ENCODE measurements at places on chromosomes 4 and X.

DNA sequence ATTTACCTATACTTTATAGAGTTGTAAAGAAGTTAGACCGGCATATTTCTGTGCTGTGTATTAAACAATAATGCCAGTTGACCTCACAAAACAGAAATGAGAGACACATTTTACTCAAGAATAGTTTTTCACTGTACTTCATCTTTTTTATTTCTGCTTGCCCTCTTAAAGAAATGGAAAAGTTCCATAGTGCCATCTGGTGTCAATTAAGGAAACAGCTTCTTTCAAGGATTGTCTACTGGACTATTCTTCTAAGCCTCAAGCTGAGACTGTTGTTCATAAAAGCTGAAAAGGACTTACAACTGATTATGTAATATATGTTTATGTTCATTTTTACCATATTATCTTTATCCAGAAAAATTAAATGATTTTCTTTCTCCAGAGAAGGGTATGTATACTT lies 1523.7 kb downstream of the ARAP2 start:
- peak; percentile 53 for DNase-seq

DNA sequence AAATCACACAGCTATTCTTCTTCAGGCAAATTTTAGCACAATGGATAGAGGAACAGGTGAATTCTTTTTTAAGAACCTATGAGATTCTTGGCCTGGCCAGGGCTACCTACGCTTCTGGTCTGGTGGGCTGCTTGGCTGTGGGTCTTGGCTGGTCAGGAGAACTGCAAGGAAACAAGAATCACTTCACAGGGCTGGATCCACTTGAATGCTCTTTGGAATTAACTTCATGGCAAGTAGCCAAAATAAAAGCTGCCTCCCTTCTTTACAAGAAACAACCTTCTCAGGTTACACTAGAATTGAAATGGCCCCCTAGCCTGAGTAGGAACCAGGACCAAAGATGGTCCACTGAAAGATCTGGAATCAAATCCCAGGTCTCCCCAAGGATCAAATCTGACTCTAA lies 519.1 kb downstream of the IQCM start:
- no peak for DNase-seq

- DNase-seq: no peak
Observed at GRCh38 chr4:7663075-7663541, 228.4 kb upstream of the PSAPL1 start.

DNA sequence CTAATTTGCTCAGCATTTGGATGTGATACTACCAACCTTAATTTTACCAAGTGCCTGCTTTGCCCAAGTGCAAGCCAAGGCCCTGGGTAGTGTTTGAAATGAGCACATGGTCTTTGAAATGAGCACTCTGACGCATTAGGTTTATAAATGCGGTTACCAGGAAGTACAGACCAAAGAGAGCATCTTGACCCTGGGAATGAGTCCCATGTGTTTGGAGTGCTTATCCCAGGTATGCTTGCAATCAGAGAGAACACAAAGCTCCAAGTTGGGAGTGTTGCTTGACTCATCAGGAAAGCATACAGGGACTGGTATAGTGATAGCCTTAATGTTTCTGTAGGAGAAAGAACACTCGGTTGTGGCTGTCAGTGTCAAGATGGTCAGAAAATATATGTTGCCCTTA lies 203.6 kb upstream of the MAMLD1 start:
- DNase-seq: no peak

GRCh38 chr4:15765391-15765790 lies 12.7 kb upstream of the CD38 start:
- DNase-seq: no peak

DNA sequence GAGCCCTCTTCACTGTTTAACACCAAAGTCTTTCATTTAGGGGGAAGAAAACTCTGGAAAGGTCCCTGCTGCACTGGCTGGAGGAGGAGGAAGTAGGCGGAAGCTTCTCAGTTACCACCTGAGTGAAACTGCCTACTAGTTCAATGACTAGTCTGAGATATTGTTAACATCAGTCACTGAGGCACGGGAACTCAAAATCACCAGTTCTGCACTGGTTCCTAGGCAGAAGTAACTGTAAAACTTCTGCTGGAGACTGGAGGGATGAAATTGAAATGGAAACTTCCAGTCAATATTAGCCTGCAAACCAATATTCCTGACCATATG lies 178.3 kb downstream of the SNCA start:
- DNase-seq: no peak

DNA sequence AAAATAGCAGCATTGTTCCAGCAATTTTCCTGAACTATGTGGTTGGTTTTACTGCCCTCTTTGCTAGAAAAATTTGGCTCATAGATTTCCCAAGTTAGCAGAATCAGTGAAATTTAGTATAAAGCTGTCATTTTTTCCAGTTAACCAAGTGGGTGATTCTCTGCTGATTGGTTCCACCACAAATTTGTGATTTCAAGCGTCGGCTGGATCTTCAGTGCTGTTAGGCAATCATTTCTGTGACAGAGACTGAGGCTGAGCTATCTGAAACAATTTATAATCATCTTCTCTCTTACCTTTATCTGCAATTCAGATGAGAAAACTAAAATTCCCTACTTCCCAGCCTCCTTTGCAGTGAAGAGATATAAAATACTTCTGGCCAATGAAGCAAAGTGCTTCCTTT lies 68.6 kb upstream of the OTUD4 start:
- no peak for DNase-seq

- DNase-seq: no peak
Observed at GRCh38 chr4:7850489-7850888, 89.2 kb downstream of the AFAP1 start.

GRCh38 chrX:108246304-108246954 lies 154.9 kb downstream of the ATG4A start:
- DNase-seq: no peak

DNA sequence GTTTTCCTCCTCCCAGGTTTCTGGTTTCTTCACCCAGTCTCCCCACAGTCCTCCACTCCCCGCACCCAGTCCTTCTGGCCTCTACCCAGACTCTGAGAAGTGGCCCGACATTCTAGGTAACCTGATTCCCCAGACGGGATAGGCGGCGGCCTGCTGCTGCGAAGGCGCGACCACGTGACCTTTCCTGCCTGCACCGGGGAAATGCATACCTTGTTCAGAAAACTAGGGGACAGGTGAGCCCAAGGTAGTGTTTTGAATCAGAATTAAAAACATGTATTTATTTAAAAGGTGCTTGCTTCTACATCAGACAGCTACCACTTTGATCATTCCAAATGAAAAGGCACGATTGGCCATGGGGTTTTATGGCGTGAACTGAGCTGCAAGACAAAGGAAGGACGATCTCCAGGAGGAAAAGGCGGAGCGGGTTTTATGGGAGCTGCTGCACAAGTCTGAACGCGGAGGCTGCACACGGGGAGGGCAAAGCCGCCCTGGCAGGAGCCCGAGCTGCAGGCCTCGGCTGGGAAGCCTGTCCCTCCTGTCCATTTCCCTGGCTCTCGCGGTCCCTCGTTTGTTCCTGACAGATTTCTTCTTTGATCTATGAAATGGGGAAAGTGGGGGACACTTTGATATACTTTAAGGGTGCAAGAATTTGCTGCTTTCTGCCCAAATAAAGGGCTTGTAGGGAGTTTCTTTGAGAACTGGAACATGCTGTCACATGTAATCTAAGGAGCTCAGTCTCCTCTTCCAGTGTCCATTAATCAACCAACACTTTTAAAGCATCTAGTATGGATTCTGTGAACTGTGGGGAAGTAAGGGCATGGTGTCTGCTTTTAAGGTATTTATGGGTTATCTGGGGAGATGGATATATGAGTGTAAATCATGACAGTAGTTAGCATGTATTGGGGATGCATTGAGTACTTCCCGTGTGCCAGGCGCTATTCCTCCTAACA lies 150.9 kb downstream of the SPRY1 start:
- no peak for DNase-seq

DNA sequence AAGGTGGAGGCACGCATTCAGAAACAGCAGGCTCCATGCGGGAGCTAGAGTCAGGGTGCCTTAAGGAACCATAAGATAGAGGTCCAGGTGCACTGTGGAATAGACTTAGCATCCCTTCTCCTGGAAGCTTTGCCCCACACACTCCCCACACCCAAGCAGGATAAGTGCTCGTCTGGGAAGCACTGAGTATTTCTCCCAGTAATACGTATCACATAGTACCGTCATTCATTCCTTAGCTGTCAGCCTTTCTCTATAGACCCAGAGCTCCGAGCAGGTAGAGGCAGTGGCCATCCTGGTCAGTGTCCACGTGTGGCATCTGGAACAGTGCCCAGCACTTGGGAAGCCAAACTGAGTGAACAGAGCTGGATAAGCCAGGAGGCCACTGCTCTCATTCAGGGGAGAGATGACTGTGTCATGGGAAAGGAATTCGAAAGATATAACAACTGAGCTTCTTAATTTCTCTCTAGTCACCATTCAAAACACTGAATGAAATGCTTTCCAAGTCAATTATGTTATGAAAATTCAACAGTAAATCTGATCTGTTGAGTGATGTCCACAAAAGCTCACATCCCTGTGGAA lies 9.9 kb downstream of the APBB2 start:
- no peak for DNase-seq

- no peak for DNase-seq
Observed at GRCh38 chrX:53377464-53377863, 45.0 kb downstream of the SMC1A start.

DNA sequence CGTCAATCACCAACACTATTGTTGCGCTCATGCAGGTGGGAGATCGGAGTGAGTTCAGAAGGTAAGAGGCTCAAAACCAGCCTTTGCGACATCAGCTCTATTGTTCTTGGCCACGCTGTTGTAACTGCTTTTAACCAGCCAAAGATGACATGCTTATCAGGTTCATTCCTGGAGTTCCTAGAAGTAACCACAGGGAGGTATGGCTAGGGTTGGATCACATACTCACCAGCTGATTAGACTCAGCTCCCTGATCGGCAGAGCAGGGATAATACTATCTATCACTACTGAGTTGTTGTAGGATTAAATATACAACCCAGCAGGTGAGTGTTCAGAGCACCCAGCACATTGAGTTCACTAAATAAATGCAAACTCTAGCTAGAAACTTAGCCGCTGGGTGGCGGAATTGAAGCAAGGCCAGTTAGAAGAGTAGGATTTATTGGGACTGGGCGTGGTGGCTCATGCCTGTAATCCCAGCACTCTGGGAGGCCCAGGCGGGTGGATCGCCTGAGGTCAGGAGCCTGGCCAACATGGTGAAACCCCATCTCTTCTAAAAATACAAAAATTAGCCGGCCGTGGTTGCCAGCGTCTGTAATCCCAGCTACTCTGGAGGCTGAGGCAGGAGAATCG lies 12.4 kb downstream of the SLC34A2 start:
- DNase-seq: no peak

- no peak for DNase-seq
Observed at GRCh38 chr4:82886147-82886942, 4.6 kb downstream of the SEC31A start.

DNA sequence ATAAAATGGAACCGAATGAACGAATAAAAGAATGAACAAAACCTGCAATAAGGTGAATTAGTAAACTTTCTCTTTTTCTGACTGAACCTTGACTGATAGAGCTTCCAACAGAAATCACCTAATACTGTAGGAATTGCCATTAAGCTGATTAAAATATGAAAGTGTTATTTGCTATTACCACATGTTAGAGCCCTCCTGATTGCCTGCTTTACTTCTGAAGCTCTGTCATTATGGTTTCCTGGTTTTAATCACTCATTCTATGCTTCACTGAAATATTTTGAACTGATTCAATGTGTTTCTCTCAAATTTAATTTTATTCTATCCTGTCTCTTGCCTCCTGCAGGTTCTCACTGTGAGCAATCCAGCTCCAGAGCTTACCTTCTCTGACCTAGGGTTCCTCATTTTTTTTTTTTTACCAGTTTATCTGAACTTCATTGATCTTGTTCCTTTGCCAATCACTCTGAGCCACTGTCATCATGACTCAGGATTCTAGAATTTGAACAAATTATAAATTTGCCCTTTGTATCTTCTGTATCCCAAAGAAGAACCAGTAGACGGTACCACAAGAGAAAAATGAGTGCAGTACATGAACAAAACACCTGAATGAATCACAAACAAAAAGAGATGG lies 48.1 kb upstream of the UGT2B15 start:
- DNase-seq: no peak
